Stimulated activated CD4-positive, alpha-beta T cell treated with anti-CD3 and anti-CD28 coated beads, Interleukin-1b, Interleukin-23, amount 100 ng/mL, for 48 hours (primary cell): ENCODE measurements at places on chromosomes 12 and 14.
A peak's percentile ranks its signal among the peaks of the same experiment; 100 is the strongest.

GRCh38 chr12:52041695-52042123, 9.5 kb upstream of the NR4A1 start:
- no peak for DNase-seq

DNA sequence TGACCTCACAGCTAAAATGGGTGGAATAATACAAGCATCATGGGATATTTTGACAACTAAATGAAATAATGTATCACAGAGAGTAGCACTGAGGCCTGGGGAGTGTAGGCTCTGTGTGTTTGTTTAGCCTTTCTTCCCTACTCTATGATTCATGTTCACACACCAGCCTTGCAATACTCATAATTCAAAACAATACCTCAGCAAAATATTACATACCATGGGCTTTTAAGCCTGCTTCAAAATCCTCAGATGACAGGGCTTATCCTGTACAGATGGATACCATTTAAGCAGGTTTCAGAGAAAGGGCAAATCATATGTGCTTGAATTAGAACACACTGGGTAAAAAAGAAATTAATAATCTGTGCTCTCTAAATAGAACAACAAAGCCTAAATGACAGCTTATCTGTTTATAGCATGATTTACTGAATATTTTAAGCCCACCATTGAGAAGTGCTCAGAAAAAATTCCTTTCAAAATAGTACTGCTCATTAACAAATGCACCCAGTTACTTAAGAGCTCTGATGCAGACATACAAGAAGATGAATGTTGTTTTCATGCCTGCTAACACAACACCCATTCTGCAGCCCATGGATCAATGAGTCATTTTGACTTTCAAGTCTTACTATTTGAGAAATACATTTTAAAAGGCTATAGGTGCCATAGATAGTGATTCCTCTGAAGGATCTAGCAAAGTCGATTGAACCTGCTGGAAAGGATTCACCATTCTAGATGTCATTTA, 84.9 kb upstream of the ADAMTS20 start:
- DNase-seq, result no peak

DNA sequence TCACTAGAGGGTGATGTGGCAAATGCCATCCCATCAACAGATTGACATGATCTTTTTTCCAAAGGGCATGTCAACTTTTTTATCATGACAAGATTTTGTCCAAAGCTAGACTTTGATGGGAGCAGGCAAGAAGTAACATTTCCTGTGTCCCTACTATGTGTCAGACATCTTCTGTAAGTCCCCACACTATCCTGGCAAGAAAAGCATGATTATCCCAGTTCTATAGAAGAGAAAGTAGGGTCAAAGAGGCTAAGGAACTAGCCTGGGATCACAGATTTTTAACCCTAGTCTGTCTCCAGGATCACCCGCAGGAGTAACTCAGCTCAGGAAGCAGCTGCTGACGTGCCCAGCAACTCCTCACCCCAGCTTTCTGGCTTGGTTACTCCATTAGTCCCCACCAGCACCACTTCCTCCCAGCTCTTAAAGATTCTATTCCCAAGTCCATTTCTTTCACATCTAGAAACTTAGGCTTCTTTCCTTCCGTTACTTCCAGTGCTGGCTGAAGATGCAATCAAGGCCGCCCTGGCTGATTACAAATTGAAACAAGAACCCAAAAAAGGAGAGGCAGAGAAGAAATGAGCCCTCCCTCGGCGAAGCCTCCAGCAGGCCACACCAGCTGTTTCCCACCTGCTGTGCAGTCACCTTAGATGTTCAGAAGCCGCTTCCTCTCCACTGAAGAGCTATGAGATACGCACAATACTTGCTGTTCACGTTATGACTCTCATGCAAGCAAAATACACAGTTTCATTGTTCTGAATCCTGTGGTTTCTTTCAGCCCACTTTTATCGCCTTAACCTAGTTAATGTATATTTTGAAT, 6.2 kb downstream of the ISCU start:
- DNase-seq, result peak; percentile 77

DNA sequence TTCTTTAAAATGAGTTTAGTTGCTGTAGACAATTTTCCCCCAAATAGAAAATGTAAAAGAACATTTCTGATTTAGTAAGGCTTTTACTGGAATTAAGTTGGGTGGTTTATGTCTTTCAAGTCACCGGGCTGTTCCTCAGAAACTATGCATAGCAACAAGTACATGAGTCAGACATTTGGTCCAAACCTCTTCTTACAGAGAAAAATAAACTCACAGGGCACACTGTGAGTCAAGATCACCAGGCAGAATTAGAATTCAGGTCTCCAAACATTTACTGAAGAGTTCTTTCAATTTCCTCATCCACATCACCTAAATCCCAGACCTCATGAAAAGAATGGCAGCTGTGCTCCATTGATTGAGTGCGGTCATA, 476.1 kb upstream of the SOX5 start:
- DNase-seq, result no peak

DNA sequence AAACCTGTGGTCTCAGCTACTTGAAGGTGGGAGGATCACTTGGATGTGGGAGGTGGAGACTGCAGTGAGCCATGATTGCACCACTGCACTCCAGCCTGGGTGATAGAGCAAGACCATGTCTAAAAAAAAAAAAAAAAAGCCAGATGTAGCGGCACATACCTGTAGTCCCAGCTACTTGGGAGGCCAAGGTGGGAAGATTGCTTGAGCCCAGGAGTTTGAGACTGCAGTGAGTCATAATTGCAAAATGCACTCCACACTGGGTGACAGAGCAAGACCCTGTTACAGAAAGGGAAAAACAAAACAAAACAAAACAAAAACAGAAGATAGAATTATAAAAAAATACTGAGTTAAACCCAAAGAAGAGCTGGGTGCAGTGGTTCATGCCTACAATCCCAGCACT, 29.1 kb upstream of the APOF start:
- DNase-seq, result no peak

DNA sequence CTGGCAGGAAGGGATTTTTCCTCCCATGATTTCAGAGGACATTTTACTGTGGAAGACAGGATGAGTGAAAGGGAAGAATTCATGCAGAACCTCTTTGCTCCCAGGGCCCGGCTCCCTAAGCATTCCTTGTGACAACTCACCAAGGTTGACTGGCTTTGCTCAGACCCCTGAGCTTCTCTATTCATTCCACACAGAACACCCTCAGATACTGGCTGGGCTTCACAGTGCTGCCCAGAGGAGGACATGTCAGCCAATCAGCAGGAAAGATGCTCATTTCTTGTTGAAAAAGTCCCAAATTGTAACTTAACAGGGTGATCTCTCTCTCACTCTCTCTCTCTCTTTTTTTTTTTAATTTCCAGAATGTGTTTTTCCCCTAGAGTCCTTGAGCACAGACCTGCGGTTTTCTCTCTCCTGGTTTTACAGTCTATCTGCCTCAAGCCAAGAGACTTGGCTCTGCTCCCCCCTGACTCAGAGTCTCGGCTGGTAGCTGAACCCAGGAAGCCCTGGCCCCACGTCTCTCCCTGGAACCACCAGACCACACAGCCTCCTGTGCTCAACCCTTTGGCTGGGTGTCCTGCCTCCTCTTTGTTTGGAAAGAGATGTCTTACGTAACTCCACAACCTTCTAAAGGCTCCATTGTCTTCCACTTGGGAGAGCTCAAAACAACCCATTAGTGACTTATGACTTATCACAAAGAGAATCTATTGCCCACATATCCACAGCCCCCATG, 43.9 kb downstream of the SSPN start:
- DNase-seq, result no peak

GRCh38 chr12:94433744-94434143, 25.9 kb downstream of the CEP83 start:
- DNase-seq, result no peak

DNA sequence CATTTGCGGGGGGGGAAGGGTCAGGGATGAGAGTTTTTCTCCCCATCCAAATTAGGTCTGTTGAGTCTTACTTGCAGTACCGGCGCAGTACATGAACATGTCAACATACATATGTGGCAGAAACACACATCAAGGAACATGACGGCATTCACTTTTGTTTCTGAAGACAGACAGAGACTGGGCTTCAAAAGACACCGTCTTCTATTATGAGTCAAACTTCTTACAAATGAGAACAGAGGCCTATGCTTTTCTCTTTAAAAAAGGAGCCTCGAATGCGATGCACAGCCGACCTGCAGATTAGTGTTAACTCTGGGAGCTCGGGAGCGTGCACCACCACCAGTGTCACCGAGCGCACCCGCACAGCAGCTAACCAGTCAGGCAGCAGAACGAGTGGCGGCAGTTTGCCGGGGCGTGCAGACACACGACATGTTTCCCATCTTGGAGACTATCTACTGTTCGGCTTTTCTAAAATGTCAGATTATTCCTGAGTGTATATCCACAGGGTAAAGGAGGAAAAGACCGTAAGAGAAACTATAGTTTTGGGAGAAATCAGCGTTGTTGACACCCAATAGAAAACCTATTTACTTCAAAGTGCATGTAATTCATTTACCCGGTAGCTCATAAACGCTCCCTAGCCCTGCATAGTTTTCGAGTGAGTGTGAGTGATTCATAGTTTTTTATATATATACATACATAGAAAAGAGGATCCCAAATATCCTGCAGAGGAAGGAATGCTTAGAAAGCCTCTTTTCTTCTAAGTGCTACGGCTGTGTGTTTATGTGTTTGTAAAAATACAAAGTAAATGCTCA, 33.0 kb downstream of the UBR7 start:
- no peak for DNase-seq

DNA sequence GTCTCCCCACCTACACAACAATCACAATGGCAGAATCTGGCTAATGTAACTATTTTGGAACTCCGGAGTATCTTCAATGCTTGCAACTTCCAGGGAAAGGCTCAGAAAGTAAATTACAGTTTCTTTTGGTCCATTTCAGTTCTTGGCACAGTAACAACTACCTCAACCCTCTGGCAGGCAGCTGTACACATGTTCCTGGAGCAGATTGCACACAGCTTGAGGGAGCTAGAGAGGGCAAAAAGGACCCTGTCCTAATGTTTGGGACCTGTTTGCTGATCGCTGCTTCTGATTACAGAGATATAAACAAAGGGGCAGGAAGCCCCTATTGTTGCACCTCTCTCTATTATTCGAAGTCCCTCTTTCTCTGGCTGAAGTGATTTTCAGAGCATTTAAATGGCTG, 35.2 kb upstream of the SLC38A1 start:
- no peak for DNase-seq

DNA sequence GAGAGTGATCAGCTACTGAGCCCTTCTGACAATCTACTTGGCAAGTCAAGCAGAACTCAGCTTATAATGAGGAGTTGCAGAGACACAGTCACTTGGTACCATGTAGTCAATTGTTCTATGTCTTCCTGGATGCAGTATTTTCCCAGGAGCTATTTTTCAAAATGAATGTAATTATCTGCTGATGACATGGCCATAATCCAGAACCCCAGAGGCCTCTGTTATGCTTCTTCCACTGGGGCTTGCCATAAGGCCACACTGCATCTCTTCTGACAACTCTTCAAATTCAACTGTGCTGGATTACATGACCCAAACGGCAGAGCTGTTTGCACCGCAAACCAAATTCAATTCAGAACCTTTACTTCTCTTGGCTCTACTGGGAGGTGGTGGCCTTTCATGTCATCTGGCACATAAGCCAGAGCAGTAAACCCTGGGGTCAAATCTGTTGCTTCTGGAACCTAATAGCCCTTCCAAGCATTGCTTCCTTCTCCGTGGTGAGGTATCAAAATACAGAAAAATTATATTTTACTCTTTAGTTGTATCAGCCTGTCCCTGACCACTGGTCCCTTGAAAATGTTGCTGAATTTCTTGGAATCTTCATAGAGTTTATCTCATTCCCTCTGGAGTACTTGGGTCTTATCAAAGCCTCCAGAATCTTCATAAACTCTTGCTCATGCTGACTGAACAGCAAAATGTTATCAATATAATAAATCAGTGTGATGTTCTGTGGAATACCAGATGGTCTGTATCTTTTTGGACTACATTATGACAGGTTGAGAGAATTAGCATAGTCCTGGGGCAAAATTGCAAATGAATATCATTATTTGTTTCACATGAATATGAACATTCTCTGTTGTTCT, 79.4 kb upstream of the DCN start:
- no peak for DNase-seq

DNA sequence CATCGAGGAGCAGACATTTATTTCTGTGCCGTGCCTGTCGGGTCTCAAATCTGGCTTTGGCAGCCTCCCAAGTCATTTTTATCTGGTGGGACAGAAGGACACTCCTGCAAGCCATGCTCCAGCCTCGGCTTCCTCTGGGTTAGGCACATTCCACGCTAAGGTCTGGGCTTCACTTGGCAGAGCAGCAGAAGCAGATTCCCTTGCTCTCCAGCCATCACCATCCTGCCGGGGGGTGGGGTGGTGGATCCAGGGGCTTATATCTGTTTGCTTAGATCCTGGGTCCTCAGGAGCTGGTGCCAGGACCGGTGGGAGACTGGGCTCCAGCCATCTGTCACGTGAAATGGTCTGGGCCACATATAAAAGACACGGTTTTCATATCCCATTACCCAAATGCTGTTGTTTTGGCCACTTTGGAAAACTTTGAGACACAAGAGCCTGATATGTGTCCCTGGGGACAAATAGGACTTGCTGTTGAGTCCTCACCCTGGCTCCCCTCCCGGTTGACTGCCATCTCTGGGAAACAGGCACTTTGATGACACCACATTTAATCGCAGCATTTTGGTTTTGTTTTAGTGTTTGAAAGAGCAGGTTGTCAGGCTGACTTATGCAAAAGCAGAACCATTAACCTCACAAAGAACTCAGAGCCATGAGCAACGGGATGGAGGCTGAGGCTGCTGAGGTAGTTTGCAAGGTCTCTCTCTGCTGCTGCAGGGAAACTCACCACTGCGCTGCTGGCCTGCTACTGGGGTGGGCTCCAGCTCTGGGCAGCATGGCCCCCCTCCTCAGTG, 69.6 kb upstream of the PRMT8 start:
- no peak for DNase-seq

DNA sequence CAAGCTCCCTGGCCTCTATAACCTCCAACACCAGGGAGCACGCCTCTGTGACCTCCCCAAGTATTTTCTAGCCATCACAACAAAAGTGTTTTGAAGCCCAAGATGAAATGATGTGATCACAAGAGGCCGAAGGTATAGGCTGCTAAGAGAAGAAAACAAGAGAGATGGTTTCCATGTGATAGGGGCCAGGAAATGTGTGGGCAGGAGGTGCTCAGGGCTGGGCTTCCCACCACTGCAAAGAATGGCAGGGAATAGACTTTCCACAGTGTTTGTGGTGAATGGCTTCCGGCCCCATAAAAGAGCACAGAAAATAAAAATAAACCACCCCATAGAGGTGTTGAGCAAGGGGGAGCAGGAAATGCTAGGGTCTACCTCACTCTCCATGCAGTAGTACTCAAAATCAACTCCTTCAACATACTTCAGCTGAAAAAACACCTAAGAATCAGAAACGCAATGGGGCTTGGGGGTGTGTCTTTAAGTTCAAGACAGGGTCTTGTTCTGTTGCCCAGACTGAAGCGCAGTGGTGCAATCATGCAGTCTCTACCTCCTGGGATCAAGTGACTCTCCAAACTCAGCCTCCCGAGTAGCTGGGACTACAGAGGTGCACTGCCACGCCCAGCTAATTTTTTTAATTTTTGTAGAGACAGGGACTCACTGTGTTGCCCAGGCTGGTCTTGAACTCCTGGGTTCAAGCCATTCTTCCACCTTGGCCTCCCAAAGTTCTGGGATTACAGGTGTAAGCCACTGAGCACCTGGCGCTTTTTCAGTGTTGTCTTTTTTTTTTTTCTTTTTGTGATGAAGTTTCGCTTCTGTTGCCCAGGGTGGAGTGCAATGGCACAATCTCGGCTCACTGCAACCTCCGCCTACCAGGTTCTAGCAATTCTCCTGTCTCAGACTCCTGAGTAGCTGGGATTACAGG, 27.1 kb downstream of the DAD1 start:
- peak; percentile 71 for DNase-seq

- no peak for DNase-seq
Measured at GRCh38 chr12:108678104-108678730, 44.5 kb upstream of the SELPLG start.

- DNase-seq, result no peak
Measured at GRCh38 chr12:108462686-108463085, 52.4 kb upstream of the FICD start.
